RCC 7860 (cell line): ENCODE measurements at places on chromosomes 6 and 20.

DNA sequence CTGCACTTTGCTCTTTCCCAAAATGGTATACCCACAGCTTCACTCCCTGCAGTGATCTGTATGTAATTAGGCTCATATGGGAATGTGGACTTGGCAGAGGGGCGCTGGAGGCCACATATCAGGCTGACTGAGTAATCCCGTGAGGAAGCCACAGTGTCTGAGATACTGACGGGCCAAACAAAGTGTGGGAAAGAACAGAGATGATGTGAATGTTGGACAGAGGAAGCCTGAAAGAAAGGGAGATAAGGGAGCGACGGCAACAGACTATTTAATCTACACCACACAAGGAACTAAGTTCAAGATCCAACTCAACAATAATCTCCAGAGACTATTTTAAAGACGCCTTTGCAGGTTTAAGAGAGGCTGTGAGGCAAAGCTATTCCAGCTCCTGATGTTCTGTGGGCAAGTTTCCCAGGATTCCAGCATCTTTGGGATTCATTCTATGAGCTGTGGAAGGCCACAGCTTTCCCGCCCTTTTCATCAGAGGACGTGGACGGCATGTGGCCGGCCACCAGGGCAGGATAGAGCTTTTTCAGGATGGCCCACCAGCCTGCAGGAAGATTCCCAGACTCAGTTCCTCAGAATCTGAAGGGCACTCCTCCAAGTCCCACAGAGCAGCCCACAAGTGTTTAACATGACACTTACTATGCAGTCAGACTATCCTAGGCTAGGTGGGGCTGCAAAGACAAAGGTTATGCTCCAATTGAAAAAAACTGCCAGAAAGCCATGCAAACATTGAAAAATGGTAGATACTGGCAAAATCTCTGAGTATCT is 237.5 kb downstream of the ATXN1 start:
- DNase-seq, result peak; percentile 66

DNA sequence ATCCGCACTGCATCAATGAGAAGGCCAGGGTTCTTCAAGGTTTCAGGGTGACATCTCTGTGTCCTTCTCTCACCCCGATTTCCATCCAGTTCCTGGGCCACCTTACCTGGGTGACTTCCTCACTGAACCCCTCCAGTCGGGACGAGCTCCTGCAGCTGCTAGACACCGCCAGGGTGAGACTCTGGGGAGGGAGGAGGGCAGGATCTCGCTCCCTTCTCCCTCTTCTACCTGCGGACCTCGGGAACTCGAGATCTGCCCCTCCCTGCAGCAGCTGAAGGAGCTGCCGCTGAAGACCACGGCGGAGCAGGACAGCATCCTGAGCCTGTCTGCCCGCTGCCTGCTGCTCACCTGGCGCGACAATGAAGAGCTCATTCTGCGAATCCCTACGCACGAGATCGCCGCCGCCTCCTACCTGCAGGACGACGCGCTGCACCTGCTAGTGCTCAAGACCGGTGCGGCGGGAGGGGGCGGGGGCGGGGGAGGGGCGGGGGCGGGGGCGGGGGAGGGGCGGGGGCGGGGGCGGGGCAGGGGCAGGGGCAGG is 7.5 kb downstream of the CCM2L start:
- no peak for DNase-seq

DNA sequence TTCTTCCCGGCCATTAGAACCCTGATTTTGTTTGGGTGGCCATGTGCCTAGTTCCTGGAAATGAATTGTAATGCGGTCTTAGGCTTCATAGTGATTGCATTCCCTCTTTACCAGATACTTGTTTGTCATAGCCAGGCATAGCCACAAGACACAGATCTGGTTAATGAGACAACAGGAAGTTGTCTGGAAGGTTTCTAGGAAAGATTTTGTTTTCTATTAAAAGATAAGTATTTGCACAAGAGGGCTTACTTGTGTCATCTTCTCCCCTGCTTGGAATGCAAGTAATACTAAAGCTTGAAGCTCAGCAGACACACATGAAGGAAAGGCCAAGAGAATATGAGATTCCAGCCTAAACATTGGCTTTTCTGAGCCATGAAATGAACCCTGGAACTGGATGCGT is 12.9 kb downstream of the FARS2 start:
- DNase-seq, result no peak

DNA sequence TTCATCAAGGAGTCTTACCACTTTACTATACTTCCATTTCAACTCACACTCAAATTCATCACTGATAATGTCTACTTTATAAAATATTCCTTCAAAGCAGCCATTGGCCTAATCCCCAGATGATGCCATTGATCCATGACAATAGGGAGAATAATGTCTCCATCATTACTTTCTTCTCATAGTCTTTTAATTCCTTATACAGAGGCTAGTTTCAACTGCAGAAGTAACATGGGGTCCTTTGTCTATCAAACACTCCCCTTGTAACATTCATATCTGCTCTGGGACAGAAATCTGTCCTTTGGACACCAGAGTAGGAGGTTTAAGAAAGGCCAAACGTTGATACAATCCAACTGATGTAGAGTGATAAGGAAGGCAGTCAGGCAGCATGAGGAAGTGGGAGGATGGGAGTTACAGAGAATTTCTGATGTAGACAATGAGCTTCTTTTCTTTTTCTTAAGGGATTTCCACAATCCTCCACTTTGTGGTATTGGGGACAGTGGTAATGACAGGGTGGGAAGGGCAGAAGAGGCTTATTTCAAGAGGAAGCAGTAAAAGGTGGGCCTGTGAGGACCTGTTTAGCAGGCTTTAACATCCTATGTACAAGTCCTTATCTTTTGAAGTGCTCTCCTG is 18.9 kb upstream of the HLA-DOA start:
- DNase-seq, result no peak

DNA sequence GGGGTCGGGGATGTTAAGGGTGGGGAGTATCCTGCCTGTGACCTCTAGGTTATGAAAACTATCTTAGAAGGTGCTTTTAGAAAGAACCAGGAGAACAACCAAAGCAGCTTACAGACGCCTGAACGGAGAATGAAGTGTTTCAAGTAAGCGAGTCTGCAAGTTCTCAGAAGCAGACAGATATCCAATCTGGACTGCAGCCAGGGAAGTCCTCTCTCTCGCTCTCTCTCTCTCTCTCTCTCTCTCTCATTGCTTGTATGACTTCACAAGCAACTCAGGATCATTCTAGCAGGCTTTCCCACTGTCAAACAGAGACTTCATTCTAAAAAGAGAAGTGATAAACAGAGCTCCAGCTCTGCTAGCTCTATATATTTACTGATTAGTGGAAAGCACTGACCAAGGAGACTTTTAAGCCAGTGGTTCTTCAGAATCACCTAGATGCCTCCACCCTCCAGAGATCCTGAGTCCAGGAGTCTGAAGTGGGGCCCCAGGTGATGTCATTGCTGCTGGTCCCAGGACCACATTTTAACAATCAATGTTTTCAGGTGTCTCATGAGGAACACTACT is 6.0 kb downstream of the TCF21 start:
- DNase-seq, result no peak

GRCh38 chr6:43395776-43396175 is 26.3 kb upstream of the ZNF318 start:
- DNase-seq, result no peak

GRCh38 chr6:158321960-158322359 is 9.7 kb downstream of the TULP4 start:
- no peak for DNase-seq

- DNase-seq, result no peak
Observed at GRCh38 chr6:125853756-125854155, 63.0 kb downstream of the NCOA7 start.

DNA sequence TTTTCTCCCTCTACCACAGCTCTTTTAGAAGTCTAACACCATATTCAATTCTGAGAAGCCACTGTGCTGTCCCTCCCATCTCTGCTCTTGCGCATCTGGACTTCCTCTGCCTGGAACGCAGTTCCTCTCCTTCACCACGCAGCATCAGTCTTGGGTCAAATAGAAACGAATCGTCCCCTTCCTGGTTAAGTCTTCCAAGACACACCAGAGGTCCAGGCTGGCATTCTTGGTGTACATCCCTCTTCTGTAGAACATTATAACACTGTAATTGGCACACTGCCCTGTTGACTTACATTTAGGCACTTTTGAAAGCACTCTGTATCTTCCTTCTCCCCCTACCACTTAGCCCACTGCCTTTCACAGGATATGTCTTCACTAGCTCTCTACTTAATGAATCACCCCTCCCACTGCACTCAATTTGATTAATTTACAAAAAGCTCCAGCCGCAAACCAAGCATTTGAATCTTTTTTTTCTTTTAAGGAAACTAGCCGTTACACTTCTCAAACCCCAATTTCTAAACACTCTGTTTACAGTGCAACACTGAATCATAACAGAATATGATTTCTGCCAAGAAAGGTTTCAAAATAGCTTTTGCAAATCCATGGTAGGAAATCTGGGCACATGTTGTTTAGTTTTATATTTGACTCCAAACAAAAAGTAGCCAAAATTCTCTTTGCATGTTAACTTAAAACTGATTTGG is 140.8 kb upstream of the CARMIL1 start:
- peak; percentile 20 for DNase-seq

- peak; percentile 85 for DNase-seq
Observed at GRCh38 chr6:47134476-47135189, 92.5 kb upstream of the ADGRF1 start.

DNA sequence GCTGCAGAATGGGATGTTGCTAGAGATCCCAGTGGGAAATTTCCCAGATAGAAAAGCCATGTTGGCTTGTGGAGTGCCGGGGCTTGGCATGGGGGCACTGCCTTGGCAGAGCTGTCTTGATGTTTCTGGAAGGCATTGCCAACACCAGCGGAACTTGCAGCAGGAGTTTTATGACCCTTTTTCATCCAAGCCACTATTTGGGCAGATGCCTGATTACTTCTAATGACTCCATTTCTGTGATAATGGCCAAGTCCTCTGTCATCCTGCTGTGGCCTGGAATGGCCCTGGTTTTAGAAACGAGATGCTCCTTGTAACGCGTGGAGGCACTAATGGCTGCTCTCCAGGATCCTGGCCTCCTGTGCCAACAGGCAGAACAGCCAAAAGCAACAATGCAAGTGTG is 229.0 kb downstream of the ZNF217 start:
- DNase-seq, result no peak

DNA sequence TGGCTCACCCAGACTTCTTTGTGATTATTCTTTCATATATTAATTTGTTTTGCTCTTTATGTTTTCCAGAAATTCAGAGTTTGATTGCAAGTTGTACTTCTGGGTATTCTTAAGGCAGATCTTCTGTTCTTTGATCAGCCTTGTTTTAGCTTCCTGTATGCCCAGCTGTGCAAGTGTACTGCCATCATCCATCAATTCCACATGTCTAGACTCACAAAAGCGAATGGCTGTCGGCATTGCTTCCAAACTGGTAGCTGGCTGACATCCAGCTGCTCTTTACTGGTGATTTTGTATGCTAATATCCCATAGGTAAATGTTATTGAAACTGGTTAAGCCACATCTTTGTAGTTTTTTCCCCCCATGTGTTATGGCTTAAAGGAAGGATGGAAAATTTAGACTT is 1084.8 kb upstream of the CITED2 start:
- DNase-seq, result no peak

- no peak for DNase-seq
Observed at GRCh38 chr6:3569816-3570215, 113.0 kb upstream of the SLC22A23 start.

GRCh38 chr20:1718604-1719384 is 61.2 kb upstream of the SIRPG start:
- DNase-seq, result no peak

DNA sequence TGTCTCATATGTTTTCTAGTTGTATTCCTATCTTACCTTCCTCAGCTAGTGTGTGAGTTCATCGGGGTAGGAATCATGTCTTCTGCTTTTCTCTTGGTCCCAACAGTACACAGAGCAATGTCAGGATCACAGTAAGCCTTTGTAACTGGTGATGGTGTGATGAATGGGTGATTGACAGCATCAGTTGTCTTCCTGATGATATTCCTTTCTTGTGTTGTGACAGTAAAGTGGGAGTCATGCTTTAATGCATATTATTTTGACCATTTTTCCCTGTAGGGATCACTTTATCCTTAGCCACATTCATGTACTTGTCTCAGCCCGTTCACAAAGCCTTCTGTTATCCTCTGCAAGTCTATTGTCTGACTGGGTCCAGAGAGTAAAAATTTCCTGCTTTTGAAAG is 501.7 kb downstream of the UTRN start:
- DNase-seq, result no peak

- DNase-seq, result peak; percentile 24
Observed at GRCh38 chr6:169263836-169264608, 10.4 kb upstream of the THBS2 start.

DNA sequence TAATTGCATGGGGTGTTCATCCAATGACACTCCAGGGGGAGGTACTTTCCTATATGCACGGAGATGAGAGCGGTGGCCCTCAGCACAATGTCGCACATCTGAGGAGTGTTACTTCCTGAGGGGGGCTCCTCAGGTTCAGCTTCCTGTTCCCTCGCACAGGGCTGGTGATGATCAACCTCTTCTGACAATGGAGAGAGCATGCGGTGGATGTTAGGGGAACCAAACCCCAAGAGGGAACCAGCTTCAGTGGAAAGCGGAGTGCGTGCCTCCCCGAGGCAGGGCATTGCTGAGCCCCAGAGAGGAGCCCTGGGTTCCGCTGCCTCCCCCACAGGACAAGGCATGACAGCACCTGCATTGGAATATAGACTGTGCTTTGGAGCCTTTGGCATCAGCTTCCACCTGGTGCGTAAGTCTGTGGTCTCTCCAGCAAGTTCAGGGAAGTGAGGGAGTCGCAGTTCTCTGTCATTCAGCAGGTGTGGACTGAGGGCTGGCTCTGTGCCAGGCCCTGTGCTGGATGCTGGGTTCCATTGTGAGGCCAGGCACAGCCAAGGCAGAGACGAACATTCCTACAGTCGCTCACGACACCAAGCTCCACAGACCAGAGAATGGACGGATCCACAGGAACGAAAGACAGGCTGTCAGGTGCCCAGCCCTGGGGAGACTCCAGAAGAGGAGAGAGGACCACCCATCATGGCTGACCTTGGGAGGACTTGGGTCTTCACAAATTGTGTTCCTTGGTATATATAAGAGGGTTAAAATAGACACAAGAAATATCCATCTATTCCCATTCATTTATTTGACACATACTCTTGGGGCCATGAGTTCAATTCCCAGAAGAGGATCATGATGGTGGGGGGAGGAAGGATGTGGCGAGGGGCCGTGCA is 3.9 kb upstream of the ZNF831 start:
- DNase-seq, result no peak

DNA sequence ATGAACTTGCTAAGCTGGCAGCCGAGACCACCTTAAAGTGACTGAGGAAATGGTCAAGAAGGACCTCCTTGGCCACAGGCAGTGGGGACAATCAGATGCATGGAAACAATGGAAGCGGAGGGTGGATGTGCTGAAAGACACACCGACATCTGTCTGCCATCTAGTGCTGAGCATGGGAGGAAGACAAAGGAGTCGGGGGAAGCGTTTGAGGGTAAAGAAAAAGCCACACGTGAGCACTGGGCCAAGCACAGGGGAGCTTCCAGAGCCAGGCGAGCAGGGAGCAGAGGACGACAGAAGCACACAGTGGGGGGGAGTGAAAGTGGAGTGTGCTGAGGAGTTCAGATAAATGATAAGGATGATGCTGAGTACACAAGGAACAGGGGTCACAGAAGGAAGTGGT is 367.8 kb downstream of the ZFAND3 start:
- no peak for DNase-seq
